ENCODE measurements at places on chromosomes 6 and 20.

DNA sequence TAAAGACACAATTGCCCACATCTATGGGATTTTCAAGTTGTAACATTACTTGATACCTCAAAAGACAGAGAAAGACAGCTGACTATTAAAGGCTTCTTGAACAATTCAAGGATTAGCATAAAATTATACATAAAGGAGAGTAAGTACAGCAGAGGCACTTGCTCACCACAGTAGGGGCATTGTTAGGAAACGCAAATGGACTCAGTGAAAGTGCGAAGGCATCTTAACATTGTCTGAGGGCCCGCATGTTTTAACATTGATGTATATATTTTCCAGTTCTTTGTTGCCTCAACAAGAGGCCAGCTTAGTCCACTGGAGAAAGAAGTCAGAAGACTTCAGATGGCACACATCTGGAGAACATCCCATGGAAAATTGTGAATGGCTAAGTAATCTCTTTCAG is 115.4 kb downstream of the SIM1 start:
- no peak for DNase-seq

DNA sequence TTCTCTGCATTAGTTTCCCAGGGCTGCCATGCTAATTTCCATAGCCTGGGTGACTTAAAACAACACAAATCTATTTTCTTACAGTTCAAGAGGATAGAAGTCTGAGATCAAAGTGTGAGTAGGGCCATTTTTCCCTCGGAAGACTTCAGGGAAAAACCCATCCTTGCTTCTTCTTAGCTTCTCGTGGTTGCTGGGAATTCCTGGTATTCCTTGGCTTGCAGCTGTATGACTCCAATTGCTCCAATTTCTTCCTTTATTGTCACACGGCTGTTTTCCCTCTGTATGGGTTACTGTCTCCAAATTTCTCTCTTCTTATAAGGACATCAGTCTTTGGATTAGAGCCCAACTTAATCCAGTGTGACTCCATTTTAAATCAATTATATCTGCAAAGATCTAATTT is 128.4 kb upstream of the JAG1 start:
- DNase-seq, result no peak

DNA sequence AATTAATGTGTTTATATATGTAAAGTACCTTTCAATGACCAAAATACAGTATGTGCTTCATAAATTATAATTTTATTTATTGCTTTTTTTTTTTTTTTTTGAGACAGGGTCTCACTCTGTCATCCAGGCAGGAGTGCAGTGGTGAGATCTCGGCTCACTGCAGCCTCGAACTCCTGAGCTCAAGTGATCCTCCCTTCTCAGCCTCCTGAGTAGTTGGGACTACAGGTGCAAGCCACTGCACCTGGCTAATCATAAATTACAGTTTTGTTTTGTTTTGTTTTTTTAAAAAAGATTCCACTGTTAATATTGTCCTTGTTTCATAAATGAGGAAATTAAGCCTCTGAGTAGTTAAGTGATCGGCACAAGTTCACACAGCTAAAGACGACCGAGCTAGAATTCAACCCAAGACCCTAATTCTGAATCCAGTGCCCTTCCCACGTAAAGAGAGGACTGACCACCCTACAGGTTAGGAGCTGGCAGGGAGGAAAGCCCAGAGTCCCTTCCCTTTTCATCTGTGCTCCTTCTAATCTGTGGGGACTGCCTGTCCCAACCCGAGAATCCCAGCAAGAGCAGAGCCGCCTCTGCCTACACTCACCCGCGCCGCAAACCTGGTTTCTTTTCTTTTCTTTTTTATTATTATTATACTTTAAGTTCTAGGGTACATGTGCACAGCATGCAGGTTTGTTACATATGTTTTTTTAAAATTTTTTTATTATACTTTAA is 8.5 kb upstream of the GDF5 start:
- no peak for DNase-seq

- DNase-seq, result peak; percentile 39
Measured at GRCh38 chr6:105804424-105804823, 281.7 kb upstream of the PRDM1 start.

- DNase-seq, result no peak
Measured at GRCh38 chr6:109466212-109466923, 10.8 kb upstream of the MICAL1 start.

- DNase-seq, result no peak
Measured at GRCh38 chr20:30500829-30501440, 756.5 kb upstream of the DEFB115 start.

GRCh38 chr6:114096561-114097172 is 125.7 kb upstream of the HDAC2 start:
- DNase-seq, result no peak

- no peak for DNase-seq
Measured at GRCh38 chr6:8536122-8536521, 100.8 kb upstream of the SLC35B3 start.

DNA sequence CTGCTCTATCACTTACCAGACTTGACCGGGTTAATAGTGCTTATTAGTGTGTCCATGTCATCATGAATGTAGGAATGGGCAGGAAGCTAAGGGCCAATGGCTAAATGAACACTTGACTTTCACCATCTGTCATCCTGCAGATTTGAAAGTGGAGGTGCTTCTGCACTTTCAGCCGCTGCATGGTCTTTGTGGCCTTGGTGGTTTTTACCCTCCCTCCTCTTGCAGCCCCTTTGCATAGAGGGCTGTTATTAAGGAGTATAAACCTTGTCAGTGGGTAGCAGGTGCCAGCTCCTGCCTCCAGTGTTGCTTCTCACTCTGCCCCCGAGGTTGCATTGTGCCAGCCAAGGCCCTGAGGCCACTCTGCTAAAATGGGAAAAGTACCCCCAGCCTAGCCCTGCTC is 122.2 kb upstream of the TNFAIP3 start:
- DNase-seq, result no peak

- no peak for DNase-seq
Measured at GRCh38 chr20:36591854-36592641, 13.5 kb upstream of the RAB5IF start.

GRCh38 chr6:150373260-150373701 is 4.5 kb downstream of the IYD start:
- no peak for DNase-seq

GRCh38 chr20:58930496-58930895 is 50.6 kb upstream of the NELFCD start:
- no peak for DNase-seq

DNA sequence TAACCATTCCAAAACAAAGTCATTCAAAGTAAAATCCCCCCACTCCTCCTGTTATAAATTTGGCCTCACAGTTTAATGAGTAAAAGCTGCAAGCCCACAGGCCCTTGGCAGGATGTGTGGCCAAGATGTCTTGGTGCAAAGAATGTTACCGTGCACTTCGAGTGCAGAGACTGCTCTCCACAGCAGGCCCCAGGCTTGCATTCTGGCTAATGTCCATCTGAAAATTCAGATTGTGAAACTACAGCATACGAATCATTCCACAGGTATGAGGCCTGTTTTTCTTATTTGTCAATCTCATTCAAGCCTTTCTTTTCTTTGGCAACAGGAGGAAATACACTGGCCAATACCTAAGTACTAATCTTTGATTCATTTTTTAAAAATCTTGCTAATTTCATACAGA is 7.1 kb downstream of the RPS6KA2 start:
- DNase-seq, result peak; percentile 90

DNA sequence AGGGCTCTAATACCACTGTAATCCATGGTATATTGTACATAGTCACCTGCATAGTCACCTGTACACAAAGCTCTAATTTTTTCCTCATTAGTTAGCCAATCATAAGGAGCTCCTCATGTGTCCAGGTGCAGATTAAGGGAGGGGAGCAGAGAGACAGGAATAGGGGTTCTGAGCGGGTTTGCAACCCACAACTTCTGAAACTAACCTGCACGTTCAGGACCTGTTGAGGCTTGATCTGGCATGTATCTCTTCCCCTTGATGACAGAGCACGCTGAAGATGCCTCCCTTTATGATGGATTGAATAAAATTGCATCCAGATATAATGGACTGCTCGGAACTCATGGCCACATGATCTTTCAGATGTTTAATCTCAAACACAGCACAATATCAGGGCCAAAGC is 179.4 kb upstream of the PRND start:
- DNase-seq, result no peak

DNA sequence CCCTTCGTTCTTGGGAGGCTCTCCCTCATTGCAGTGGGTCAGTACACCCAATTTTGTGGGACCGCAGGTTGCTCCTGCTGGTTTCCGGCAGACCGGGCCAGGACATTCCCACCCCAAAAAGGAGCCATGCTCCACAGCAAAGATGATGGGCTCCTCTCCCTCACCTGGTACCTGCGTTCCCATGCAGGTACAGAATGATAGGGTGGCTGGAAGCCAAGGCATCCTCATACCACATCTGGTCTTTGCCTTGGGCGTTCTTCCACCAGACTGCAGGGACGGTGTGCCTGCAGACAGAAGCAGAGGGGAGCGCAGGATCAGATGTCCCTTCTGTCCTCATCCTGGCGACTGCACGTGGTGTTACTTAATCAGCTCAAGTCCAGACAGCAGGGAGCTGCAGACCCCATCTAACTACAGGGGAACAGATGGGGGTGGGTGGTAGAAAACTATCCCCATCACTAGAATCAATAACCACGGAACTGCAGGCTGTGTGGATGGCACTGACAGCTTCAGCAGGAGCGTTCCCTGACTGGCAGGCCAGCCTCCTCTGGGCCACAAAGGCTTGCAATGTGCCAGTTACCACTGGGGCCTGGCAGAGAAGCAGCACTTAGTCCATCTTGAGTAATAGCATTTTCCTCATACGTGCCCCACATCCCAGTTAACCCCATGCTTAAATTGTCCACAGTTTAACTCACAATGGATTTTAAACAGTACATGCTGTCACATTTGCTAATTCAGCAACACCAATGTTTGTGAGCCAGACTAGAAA is 70.4 kb downstream of the ABHD12 start:
- DNase-seq, result no peak

GRCh38 chr6:38134704-38135088 is 315.2 kb downstream of the ZFAND3 start:
- no peak for DNase-seq

DNA sequence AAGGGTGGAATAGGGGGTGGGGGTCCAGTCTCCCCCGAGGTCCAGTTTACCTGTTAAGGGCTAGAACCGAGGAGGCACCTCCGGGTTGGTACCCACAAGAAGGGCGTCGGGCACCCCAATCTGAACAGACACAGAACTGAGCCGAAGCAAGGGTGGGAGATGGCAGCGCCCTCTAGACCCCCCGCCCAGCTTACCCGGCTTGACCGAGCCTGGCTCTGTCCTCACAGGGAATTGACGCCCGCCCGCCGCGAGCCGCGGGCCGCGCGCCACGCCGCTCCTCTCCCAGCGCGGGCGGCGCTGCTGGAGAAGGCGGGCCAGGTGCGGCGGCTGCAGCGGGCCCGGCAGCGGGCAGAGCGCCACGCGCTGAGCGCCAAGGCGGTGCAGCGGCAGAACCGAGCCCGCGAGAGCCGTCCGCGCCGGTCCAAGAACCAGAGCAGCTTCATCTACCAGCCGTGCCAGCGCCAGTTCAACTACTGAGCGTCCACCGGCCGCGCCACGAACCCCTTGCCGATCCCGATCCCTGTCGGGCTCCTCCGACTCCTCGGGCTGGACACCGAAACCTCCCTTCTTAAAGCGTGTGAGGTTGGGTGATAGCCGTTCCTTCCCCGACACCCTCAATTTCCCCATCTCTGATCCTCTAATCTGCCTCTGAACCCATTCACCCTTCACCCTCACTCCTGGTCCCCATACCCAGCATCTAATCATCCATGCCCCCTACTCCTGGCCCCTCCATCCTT is 5.9 kb downstream of the TP53INP2 start:
- no peak for DNase-seq

- DNase-seq, result no peak
Measured at GRCh38 chr6:98380589-98380988, 453.8 kb upstream of the POU3F2 start.

DNA sequence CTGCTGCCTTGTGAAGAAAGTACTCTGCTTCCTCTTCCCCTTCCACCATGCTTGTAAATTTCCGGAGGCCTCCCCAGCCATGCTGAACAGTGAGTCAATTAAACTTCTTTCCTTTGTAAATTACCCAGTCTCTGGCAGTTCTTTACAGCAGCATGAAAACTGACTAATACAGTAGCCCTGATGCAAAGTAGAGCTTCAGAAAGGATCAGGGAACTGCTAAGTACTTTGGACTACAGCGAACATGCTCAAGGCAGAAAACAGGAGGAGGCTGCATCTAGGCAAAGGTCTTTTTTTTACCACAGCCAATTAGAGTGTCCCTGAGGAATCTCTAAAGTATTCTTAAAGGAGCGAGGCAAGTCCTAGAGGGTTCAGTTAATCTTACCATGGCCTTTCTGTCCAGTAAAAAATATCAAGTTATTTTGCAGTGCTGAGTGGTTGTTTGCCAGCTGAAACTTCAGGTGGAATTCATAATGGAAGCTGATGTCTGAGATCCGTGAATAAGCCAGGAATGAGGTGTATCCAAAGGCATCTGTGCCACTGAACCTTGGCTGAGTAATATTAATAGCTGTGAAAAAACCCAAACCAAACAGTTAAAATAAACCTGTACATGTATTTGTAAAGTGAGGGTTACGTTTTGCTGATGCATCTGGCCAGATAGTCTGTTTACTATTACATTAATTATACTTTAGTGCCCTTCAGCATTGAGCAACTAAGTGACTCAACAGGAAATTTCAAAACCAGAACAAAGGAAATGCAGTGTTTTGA is 170.4 kb downstream of the PHF3 start:
- DNase-seq, result peak; percentile 58

- no peak for DNase-seq
Measured at GRCh38 chr20:42530855-42531448, 658.8 kb downstream of the PTPRT start.

GRCh38 chr20:20895537-20895936 is 183.1 kb upstream of the RALGAPA2 start:
- DNase-seq, result no peak

GRCh38 chr20:48620507-48621375 is 207.1 kb downstream of the PREX1 start:
- peak; percentile 39 for DNase-seq

DNA sequence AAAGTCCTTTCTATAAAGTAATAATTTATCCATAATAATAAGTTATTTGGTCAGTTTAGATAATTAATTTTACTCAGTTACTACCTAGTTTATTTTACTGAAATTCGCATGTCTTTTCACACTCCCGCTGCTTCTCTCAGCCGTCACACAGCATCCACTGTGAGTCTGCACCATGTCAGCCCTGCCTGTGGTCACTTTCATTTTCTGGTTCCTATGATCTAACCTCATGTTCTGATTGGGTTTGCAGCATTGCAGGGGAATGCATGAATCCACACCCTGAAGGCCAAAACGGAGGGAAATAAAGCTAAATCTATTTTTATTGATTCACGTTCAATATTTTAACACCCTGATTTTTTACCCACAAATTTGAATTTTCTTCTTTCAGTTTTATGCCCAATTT is 47.4 kb downstream of the PDE10A start:
- no peak for DNase-seq

GRCh38 chr20:24620937-24621519 is 151.6 kb downstream of the SYNDIG1 start:
- DNase-seq, result no peak
